ENCODE measurements at places on chromosomes 2 and 18. TPM values are rescaled to one million over a fixed set of nuclear protein-coding genes. Genes with fewer than 3 reads are reported as not detected.

DNA sequence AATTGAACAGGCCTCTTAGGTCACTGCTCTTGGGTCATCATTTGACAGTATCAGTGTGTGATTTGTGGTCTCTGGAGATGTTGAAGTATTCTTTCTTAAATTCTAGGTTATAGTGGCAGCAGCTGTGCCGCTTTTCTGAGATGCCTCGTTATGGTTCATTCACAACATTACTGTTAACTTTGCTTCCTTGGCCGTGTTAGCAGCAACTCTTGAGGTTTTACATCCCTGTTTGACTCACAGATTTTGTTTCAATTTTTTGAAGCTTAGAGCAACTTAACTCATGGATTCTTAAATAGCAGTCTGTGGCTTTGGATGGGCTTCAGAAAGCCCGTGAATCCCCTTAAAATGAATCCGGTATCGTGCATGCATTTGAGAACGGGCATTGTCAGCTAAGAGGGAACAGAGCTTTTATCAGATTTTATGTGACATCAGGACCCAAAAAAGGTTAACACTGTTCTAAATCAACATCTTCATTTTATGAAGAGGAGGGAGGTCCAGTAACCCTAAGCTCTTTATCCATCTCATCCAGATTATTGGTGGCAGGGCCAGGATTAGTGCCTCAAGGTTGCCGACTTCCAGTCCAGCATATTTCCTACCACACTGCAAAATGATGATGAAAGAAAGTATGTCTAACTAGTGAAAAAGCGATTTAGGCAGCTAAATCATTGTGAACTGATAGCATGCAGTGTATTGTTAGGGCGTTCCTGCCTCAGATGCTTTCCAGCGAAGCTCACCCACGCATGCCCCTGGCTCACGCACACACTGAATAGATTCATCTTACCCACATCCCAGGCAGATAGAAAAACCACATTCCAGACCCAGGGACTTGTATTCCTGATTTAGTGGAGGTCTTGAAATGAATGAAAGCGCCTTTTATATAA is 5.1 kb downstream of the TRIB2 start:
- no peaks in the 10 kb centered on the region for H3K36me3 ChIP-seq
- H3K27ac ChIP-seq, result peak overlapping the region; percentile 42

GRCh38 chr18:34808389-34808788 is 98.3 kb downstream of the DTNA start:
- peaks cover 40% of the 10 kb centered on the region for H3K4me1 ChIP-seq
- peak overlapping the region; percentile 39 for H3K27ac ChIP-seq
- H3K36me3 ChIP-seq, result no peaks in the 10 kb centered on the region
- H3K4me3 ChIP-seq, result no peak overlapping the region

DNA sequence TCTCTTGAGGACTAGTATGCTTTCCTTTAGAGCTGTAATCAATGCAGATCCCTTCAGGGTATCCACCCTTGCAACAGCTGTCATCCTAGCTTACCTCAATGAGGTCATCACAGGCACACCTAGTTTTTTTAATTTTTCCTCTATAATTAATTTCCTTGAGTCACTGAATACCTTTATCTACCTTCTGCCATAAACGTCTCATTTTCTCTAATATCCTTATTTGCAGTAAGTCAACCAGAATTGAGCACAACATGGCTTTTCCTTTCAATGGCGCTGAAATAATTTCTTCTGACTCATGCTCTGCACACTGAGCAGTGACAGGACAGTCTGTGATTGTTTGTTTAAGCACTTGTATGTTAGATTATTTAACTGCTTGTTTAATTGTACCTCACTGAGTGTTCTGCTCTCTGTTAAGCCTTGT is 49.4 kb downstream of the ETAA1 start:
- no peak for DNase-seq
- no peaks in the 10 kb centered on the region for H3K36me3 ChIP-seq
- peak overlapping the region; percentile 67 for H3K27ac ChIP-seq
- no peak overlapping the region for H3K4me3 ChIP-seq
- no peaks in the 10 kb centered on the region for H3K27me3 ChIP-seq

- H3K36me3 ChIP-seq, result no peaks in the 10 kb centered on the region
- no peak overlapping the region for H3K4me3 ChIP-seq
Measured at GRCh38 chr2:10482913-10483312, 34.8 kb upstream of the ODC1 start.

DNA sequence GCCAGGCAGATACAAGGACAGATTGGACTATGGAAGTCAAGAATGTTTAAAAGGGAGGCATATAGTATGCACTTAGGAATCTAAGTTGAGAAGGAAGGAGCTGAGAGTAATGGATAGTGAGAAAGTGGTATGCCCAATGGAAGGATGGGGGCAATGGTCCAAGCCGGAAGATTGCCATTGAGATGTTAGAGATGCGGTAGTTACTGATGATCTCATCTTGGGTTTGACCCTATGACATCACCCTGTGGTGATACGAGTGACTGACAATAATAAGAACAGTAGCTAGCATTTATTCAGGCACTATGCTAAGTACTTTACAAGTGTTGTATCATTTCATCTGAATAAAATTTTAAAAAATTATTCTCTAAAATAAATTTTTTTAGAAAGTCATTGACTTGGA is 38.5 kb upstream of the ACMSD start:
- no peak for DNase-seq
- H3K4me3 ChIP-seq, result no peak overlapping the region
- no peak overlapping the region for H3K27ac ChIP-seq
- no peaks in the 10 kb centered on the region for H3K27me3 ChIP-seq
- no peaks in the 10 kb centered on the region for H3K4me1 ChIP-seq

DNA sequence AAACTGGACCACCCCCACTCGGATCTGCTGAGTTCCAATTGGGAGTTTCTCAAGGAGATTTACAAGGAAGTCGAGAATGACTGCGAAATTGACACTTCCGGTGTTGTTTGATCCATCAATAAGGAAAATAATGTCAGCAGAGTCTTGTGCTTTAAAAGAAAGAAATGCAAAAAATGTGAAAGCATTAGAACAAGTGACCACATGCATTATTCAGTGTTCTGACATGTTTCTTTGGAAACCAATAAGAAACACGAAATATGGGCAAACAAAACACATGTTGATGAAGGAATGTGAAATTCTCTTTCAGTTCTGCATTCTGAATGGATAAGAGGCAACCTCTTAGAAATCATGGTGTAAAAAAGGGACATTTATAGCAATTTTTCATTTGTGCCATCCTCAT is 25.9 kb downstream of the COL6A3 start:
- no peaks in the 10 kb centered on the region for H3K27me3 ChIP-seq
- no peak overlapping the region for H3K27ac ChIP-seq
- H3K4me1 ChIP-seq, result no peaks in the 10 kb centered on the region
- H3K36me3 ChIP-seq, result no peaks in the 10 kb centered on the region

- DNase-seq, result no peak
- no peak overlapping the region for H3K27ac ChIP-seq
- no peaks in the 10 kb centered on the region for H3K27me3 ChIP-seq
- H3K4me1 ChIP-seq, result no peaks in the 10 kb centered on the region
- no peak overlapping the region for H3K4me3 ChIP-seq
- no peaks in the 10 kb centered on the region for H3K36me3 ChIP-seq
Measured at GRCh38 chr2:236956031-236956618, 129.6 kb upstream of the COPS8 start.

DNA sequence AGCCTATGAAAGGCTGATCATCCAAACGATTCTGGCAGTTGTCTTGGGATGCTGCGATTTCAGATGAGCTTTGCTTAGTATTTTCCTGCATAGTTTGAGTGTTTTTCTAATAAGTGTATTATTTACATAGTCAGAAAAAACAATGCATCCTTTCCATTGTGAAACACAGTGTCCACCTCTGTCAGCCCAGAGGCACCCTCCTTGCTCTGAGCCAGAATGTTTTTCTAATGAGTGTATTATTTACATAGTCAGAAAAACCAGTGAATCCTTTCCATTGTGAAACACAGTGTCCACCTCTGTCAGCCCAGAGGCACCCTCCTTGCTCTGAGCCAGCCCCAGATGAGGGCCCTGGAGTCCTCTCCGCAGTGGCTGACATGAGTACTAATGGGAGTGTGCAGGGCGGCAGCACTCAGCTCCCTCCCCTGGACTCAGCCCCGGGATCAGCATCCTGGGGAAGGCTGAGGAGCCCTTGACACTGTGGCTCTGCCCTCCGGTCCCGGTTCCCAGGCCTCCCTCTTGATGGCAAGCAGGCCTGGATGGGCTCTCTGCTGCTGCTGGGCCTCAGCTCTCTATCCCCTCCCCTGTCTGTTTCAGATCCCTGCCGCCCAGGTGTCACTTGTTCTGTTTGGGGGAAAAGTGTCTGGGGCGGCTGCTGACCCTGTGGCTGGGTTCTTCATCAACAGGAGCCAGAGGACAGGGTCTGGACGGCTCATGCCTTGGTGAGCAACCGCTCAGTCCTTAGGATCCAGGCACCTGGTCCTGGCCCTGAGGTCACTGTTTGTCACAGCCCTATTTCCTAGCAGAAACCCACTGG is 5.9 kb downstream of the MFSD2B start:
- H3K27me3 ChIP-seq, result no peaks in the 10 kb centered on the region
- H3K27ac ChIP-seq, result no peak overlapping the region
- no peaks in the 10 kb centered on the region for H3K36me3 ChIP-seq
- H3K4me3 ChIP-seq, result no peak overlapping the region

DNA sequence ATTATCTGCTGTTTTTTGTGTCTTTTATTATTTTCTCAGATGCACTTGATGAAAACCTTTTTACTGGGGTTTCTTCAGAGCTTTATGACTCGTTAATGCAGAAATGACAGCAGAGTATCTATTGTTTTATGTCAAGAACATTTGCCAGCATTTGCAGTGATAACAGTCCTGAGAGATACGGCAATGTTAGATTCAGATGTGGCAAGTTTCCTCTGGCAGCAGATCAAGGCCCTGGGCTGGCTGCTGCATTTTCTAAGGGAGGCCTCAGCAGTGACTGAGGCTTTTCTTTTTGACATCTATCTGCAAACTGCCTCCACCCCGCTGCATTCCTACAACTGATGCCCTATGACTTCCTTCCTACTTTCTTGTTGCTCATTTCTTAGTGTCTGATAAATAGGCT is 40.2 kb downstream of the EFEMP1 start:
- H3K4me1 ChIP-seq, result peaks cover 8% of the 10 kb centered on the region
- H3K27me3 ChIP-seq, result no peaks in the 10 kb centered on the region
- DNase-seq, result no peak

- H3K27ac ChIP-seq, result peak within 1 kb of the TSS; percentile 76
- H3K4me1 ChIP-seq, result peaks cover 19% of the 10 kb centered on the region
- peak; percentile 91 for DNase-seq
- no peaks in the 10 kb centered on the region for H3K27me3 ChIP-seq
- peak within 1 kb of the TSS; percentile 50 for H3K4me3 ChIP-seq
Measured at GRCh38 chr2:209423562-209424198, at the start of gene MAP2. TSS of gene MAP2 (plus strand) at chr2:209424047. CDS start at chr2:209653171, 229,124 bp downstream.

- H3K27ac ChIP-seq, result no peak overlapping the region
- no peaks in the 10 kb centered on the region for H3K4me1 ChIP-seq
- no peaks in the 10 kb centered on the region for H3K27me3 ChIP-seq
- H3K4me3 ChIP-seq, result no peak overlapping the region
Measured at GRCh38 chr18:610214-610928, 13.6 kb downstream of the CLUL1 start.

DNA sequence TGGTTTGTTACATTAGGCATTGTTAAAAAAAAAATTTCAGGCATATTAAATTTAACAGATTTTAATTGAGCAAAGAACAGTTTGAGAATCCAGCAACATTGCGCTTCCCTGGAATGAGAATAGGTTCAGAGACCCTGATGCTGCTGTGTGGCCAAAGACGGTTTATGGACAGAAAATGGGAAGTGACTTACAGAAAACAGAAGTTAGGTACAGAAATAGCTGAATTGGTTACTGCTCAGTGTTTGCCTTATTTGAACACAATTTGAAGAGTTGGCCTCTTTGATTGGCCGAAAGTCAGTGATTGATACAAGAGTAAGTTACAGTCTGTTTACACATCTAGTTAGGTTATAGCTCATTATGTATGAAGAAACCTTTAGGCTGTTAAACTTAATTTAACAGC is 6.0 kb upstream of the NEDD4L start:
- no peak overlapping the region for H3K27ac ChIP-seq
- H3K4me3 ChIP-seq, result no peak overlapping the region
- no peaks in the 10 kb centered on the region for H3K36me3 ChIP-seq
- no peaks in the 10 kb centered on the region for H3K27me3 ChIP-seq
- DNase-seq, result no peak

DNA sequence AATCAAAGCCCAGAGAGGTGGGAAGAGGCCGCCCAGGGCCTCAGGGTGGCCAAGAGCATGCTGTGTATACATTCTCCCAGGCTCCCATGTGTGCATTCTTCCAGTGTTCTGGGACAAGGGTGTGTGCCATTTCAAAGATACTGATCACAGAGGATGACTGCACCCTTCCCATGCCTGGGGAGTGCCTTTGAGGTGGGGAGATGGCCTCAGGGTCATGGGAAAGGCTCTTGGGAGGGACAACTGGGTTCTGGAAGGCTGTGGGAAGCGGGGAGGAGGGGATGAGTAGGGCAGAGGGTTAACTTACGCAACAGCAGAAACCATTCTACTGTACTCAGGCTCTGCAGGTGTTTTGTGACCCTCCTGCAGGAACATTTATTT is 40.9 kb downstream of the KLHL29 start:
- no peaks in the 10 kb centered on the region for H3K4me1 ChIP-seq
- no peaks in the 10 kb centered on the region for H3K36me3 ChIP-seq
- no peak overlapping the region for H3K27ac ChIP-seq
- H3K4me3 ChIP-seq, result no peak overlapping the region

GAD1 gene
- 0.94 TPM for total RNA-seq

SATB2 gene
- total RNA-seq, result 1.9 TPM

SCTR gene
- not detected for total RNA-seq

FBXO36 gene
- total RNA-seq, result 8.9 TPM
